Nucleus accumbens (tissue), 56 donors: ENCODE measurements at places on chromosomes 2 and 18.

DNA sequence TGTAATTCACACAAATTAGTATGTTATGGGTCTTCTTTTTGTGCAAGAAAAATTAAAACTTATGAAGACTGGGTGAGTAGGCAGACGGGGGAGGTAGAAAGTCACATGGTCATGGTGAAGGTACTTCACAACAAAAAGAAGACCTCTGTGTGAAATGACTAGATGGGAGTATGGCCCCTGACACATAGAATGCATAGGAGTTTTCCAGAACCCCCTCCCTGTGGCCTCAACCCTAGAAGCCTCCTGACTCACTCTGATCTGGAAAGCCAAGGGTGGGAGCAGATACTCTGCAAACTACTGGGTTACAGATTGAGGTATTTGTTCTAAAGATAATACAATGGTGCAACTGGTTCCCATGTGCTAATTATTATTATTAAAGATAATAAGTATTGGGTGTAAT, 23.2 kb downstream of the SATB2 start:
- no peak for DNase-seq

- DNase-seq = no peak
Measured at GRCh38 chr18:9001209-9001608, 101.3 kb upstream of the NDUFV2 start.

DNA sequence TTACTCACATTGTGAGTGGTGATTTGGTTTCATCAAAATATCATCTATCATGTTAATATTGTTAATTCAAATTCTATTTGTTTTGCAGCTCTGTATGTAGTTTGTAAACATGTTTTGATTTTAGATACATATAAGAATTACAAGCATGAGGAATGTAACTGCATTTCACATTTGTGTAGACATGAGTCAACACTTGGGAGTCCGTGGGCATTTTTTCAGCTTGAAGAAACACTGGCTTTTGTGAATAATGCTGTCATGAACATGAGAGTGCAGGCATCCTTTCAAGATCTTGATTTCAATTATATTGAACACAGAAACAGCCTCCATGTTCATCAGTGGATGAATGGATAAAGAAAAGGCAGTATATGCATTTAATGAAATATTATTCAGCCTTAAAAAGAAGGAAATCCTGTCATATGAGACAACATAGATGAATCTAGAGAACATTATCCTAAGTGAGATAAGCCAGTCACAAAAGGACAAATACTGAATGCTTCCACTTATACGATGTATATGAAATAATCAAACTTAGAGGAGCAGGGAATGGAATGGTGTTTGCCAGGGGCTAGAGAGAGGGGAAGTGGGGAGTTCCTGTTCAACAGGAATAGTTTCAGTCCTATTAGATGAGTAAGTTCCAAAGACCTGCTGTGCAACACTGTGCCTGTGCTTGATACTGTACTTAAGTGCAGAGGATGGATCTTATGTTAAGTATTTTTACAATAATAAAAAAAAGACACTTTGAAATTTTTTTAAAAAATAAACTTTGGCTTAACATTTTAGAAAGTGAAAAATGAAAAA, 194.9 kb downstream of the LRATD1 start:
- DNase-seq = no peak

DNA sequence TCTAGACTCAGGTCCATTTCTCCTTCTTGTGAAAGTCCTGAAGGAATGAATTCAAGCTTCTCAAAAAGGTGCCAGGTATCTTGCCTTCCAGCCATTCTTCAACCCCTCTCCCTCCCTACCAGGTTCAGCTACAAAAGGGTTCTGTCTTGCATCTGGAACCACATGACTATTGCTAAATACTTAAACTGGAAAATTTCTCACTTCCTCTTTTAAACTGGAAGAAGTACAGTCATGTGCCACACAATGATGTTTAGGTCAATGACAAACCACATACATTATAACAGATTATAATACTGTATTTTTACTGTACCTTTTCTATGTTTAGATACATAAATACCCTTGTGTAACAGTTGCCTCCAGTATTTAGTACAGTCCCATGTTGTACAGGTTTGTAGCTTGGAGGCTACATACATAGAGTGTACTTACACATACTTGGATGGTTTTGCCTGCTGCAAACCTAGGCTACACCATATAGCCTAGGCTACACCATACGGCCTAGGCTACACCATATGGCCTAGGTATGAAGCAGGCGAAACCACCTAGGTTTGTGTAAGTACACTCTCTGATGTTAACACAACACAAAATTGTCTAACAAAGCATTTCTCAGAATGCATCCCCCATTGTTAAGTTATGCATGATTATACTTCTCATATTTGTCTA, 142.0 kb upstream of the DNMT3A start:
- no peak for DNase-seq

GRCh38 chr18:39435209-39435608, 1869.6 kb upstream of the CELF4 start:
- no peak for DNase-seq

GRCh38 chr18:5979971-5980457, 84.7 kb upstream of the TMEM200C start:
- no peak for DNase-seq

DNA sequence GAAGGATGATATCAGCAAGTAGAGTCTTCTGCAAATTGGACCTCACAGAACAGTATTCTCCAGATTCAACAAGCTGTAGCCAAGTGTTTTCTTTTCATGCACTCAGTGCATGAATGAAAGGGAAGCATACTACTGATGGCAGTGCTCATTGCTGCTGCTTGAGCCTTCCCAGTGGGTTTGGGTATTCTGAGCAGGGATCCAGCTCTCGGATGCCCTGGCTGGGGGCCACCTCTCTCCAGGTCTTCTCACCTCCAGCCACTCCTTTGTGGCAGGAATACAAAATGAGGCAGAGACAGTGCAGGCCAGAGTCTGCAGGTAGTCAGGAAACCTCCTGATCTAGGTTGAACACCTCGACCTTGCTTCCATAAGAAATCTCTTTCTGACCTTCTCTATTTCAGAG, 390.4 kb upstream of the CELF4 start:
- no peak for DNase-seq
